ENCODE measurements at places on chromosomes 6 and 20. TPM values are rescaled to one million over a fixed set of nuclear protein-coding genes. Genes with fewer than 3 reads are reported as not detected.

- no peak for DNase-seq
These were observed 93.7 kb downstream of the ASXL1 start for GRCh38 chr20:32451682-32452461.

The PSORS1C2 gene
- not detected for total RNA-seq

- DNase-seq, result no peak
These were observed 43.6 kb upstream of the SLC4A11 start for GRCh38 chr20:3282271-3283221.

- DNase-seq, result no peak
These were observed 78.6 kb upstream of the GATA5 start for GRCh38 chr20:62554214-62554897.

GRCh38 chr6:164227952-164228522 lies 813.5 kb downstream of the QKI start:
- no peak for DNase-seq

The SLC9A8 gene
- total RNA-seq, result 11.5 TPM

The TAB2 gene
- total RNA-seq, result 92.0 TPM

The NKAIN4 gene
- not detected for total RNA-seq

- no peak for DNase-seq
These were observed 21.0 kb downstream of the CLDN20 start for GRCh38 chr6:155284775-155285174.

DNA sequence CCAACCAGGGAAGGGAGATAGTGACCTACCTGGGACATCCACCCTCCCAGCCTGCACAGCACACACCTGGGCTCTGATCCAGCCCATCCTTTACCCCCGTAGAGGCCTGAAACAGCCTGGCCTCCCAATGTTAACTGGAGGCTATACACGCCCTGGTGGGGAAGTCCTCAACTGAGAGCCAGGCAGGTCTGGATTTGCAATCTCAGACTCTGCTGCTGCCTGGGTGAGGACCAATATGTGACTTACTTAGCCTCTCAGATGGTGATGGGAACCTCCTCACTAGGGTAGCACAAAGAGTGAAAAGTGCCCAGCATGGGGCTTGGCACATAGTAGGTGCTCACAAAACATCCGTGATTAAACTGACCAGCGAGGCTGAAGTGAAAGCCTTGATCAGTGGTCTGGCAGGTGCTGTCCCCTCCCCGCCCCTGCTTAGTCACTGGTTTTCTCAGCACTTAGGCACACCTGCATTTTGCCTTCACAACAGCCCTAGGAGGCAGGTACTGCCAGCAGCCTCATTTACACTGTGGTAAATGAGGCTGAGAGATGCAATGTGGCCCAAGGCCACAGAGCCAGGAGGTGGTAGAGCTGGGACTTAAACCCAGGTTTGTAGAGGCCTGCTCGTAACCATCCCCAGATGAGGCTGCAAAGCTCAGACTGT lies 12.4 kb downstream of the PEDS1 start:
- DNase-seq, result no peak

The TBX18 gene
- total RNA-seq, result not detected

The ACTL10 gene
- total RNA-seq, result 1.8 TPM

GRCh38 chr20:2955257-2955970 lies 82.1 kb downstream of the PTPRA start:
- peak; percentile 27 for DNase-seq

DNA sequence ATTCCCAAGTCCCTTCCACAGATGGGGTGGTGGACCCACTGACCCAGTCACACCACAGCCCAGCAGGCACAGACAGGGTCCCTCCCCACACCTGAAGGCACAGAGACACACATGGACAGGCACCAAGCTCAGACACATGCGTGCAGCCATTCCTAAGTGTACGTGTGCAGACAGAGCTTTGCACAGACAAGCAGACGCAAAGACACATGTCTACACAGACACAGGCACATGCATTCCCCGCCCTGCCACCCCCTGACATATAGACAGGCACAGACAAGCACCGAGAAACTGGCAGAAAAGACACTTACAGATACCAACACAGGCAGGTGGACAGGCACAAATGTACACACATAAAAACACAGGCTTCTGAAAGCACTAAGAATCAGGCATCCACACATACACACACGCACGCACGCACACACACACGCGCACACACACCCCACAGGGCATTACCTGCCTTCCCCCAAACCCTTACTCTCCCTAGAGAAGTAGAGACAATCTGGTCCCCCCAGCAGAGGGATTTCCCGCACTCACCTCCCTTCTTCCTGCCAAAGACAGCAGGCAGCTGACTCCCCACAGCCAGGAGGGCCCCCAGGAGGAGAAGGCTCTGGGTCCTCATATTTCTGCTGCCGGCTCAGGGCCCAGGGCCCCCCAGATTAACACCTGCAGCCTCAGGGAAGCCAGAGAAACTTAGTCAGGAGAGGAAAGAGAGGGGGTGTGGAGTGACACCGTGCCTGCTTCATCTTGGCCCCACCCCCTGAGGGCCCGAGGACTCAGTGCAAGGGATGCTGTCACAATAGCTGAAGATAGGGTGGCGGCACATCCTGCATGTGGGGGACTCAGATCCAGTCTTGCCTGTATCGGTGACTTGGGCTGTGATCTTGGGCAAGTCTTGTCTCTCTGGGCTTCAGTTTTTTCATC lies at the start of gene WFDC5:
WFDC5 (minus strand) TSS at position 710 of the 921 bp plus-strand sequence; CDS start at position 619, 91 bp downstream.
- peak; percentile 51 for DNase-seq

- no peak for DNase-seq
These were observed 17.6 kb upstream of the SYNJ2 start for GRCh38 chr6:157964100-157964499.

The EYS gene
- total RNA-seq, result not detected
